HepG2 (cell line): ENCODE measurements at places on chromosomes 5 and 9. TPM values are rescaled to one million over a fixed set of nuclear protein-coding genes. Genes with fewer than 3 reads are reported as not detected.

SCGB3A1 gene
- 0.17 TPM in 1 of 2 replicates, not detected in the other for polyA plus RNA-seq

NUTM2F gene
- 0.10 TPM in 1 of 2 replicates, not detected in the other for polyA plus RNA-seq

DNA sequence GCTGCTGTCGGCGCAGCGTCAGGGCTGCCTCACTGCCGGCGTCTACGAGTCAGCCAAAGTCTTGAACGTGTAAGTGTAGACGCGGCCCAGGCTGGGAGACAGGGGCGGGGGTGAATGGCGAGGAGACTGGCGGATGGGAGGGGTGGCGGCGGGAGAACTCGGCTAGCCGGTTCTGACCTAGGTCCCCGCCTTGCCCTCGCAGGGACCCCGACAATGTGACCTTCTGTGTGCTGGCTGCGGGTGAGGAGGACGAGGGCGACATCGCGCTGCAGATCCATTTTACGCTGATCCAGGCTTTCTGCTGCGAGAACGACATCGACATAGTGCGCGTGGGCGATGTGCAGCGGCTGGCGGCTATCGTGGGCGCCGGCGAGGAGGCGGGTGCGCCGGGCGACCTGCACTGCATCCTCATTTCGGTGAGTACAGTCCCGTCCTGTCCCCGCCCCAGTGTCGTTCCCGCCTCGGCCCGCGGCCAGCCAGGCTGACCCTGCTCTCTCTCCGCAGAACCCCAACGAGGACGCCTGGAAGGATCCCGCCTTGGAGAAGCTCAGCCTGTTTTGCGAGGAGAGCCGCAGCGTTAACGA, 745 bp downstream of the GADD45G start:
- 0 out of 2 replicates have a peak overlapping the region, but pooled peaks have one; percentile 36 for H3K4me3 ChIP-seq
- no peaks in the 10 kb centered on the region for H3K36me3 ChIP-seq
- H3K27me3 ChIP-seq, result peaks cover 5% of the 10 kb centered on the region
- no peak for DNase-seq

GRCh38 chr9:1939466-1939865, 75.7 kb upstream of the SMARCA2 start:
- no peak for DNase-seq
- no peaks in the 10 kb centered on the region for H3K4me1 ChIP-seq
- no peak overlapping the region for H3K27ac ChIP-seq

ZFP37 gene
- 0.78 and 1.1 TPM in 2 replicates for polyA plus RNA-seq
